NCI-H460 (cell line): ENCODE measurements at places on chromosomes 12 and 14.
A peak's percentile ranks its signal among the peaks of the same experiment; 100 is the strongest.

GRCh38 chr14:63710497-63710896, 17.4 kb downstream of the SGPP1 start:
- no peak for DNase-seq

- no peak for DNase-seq
Observed at GRCh38 chr12:75208856-75209811, 505 bp downstream of the KCNC2 start.

GRCh38 chr12:69359531-69360347, at the start of gene YEATS4:
TSS of gene YEATS4 (plus strand) at chr12:69359743. CDS start at chr12:69359973, 230 bp downstream.
- DNase-seq, result peak; percentile 89

DNA sequence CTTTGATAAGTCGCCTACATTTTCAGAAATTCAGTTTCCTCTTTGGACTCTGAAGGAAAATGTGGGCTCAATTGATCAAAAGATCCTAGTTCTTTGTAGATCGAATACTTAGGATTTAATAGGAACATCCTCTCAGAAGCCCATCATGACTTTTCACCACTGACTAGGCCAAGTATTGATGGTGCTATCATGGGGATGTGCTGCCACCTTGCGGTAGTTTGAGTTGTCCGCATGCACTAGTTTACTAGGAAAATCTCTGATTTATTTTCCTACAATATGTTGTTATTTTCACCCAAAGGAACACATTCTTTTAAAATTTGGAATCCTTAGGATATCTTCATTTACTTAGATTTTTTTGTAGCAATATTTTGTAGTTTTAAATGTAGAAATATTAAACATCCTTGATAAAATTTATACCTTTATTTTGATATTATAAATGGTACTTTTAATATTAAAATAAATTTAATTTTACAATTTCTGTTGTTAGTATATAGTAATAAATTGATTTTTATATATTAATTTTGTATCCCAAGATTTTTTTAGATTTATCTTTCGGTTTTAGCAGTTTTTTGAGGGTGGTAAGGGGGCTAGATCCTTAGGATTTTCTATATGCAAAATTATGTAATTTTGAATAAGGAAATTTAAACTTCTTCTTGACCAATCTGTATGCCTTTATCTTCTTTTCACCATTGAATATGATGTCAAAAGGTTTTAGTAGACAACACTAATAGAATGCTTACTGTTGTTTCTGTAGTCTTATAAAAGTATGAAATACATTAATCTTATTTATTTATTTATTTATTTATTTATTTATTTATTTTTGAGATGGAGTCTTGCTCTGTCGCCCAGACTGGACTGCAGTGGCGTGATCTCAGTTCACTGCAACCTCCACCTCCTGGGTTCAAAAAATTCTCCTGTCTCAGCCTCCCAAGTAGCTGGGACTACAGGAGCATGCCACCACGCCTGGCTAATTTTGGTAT, 52.9 kb upstream of the OR9K2 start:
- DNase-seq, result peak; percentile 70

GRCh38 chr14:103897075-103897947, 30.9 kb upstream of the TDRD9 start:
- no peak for DNase-seq

GRCh38 chr14:54127526-54127925, 170.9 kb upstream of the BMP4 start:
- DNase-seq, result no peak

- no peak for DNase-seq
Observed at GRCh38 chr12:123485756-123486155, 27.8 kb downstream of the SNRNP35 start.

- peak; percentile 26 for DNase-seq
Observed at GRCh38 chr14:58639842-58640484, 2.2 kb downstream of the DACT1 start.

DNA sequence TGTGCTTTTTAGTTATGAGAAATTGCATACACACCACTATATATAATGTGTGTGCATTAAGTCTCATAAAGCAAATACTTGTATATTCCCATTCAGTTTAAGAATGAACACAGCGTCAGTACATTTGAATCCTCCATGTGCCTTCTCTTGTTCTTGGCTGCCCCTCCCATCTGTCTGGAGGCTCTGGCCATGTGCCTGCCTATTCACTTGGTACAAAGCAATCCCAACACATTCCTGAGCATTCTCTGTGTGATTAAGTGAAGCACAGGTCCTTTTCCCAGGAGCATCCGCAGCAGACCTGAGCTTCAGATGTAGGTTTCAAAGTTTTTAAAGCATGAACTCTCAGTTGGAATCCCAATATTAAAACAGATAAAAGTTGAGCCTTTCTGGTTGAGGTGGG, 58.7 kb downstream of the POLR3B start:
- DNase-seq, result no peak

- no peak for DNase-seq
Observed at GRCh38 chr14:60245380-60246177, 3.4 kb upstream of the PPM1A start.

DNA sequence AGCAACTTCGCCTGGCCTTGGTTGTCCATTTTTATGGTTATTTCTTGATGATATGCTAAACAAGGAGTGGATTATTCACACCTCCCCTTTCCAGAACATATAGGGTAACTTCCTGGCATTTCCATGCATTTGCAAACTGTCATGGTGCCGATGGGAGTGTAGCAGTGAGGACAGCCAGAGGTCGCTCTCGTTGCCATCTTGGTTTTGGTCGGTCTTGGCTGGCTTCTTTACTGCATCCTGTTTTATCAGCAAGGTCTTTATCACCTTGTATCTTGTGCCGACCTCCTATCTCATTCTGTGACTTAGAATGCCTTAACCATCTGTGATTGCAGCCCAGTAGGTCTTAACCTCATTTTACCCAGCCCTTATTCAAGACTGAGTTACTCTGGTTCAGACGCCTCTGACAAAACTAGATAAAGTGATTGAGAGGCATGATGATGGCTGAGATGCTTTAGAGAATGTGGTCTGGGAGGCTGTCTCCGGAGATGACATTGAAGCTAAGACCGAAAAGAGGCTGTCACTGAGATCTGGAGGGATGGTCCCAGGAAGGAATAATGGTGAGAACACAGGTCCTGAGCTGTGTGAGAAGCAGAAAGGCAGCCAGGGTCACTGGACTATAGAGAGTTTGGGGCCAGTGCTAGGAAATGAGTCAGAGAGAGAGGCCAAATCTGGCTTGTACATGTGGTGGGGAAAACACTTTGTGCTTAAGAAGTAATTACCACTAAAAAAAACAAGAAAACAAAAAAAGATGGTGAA, 2.9 kb downstream of the GLT1D1 start:
- no peak for DNase-seq

DNA sequence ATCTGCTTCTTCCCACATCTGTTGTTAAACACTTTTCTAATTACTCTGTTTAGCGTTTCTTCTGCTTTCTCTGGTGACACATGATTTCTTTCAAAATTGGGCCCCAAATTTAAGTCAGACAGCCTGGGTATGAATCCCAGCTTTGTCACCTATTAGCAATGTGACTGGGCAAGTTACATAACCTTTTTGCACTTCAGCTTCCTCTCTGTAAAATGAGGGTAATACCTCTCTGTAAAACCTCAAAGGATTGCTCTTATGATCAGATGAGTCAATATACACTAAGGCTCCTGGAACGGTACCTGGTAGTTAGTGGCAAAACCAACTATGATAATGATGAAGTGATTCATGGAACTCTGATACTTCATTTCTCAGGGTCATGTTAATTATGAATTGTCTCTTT, 33.0 kb downstream of the E2F7 start:
- no peak for DNase-seq

- no peak for DNase-seq
Observed at GRCh38 chr12:63305901-63306875, 155.2 kb upstream of the AVPR1A start.

DNA sequence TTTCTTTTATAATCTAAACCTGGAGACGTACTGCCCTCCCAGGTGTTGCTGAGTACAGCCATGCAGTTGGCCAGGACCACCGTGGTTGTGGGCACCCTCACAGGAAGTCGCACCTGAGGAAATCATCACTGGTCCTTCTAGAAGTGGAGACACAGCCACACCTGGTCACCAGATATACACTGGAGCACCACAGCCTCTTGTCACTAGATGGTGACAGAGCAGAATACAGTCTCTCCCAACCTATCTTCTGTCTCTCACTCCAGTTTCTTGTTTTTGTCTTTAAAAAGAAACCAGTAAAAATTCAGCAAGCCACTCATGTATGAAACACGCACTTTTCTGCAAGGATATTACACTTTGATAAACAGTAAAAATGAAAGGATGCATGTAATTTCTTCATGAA, 43.1 kb upstream of the GPHB5 start:
- no peak for DNase-seq

DNA sequence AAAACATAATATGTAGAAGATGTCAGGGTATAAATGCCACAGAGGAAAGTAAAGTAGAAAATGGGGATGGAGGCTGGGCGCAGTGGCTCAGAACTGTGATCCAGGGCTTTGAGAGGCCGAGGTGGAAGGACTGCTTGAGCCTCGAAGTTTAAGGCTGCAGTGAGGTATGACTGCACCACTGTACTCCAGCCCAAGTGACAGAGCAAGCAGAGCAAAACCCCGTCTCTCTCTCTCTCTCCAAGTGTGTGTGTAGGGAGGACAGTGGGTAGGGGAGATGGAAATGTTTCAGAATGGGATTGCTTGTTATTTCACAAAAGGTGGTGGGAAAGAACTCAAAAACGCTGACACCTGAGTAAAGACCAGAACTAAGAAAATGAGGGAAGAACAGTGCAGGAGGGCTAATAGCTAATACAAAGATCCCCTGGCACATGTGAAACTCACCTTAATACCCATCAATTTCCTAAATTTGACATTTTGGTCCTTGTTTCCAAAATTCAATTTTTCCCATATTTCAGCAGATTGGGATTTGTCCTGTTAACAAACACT, 5.7 kb upstream of the ZCCHC8 start:
- no peak for DNase-seq

DNA sequence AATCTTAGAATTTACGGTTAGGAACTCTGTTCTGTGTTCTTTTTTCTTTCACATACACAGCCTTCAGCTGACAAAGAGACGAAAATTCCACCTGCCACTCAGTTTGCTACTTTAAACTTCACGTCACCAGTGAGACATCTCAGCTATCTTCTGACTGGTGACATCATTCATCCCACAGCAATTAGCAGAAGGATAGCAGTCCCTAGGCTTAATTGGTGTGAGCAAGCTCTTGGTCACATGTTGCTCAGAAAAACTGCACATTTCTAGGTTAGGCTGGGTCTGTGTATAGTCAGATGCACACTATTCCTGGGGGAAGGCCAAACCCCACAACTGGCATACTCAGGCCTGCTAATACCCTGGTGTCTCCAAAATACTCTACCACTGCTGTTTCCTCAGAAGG, 23.9 kb downstream of the SLC7A7 start:
- no peak for DNase-seq

DNA sequence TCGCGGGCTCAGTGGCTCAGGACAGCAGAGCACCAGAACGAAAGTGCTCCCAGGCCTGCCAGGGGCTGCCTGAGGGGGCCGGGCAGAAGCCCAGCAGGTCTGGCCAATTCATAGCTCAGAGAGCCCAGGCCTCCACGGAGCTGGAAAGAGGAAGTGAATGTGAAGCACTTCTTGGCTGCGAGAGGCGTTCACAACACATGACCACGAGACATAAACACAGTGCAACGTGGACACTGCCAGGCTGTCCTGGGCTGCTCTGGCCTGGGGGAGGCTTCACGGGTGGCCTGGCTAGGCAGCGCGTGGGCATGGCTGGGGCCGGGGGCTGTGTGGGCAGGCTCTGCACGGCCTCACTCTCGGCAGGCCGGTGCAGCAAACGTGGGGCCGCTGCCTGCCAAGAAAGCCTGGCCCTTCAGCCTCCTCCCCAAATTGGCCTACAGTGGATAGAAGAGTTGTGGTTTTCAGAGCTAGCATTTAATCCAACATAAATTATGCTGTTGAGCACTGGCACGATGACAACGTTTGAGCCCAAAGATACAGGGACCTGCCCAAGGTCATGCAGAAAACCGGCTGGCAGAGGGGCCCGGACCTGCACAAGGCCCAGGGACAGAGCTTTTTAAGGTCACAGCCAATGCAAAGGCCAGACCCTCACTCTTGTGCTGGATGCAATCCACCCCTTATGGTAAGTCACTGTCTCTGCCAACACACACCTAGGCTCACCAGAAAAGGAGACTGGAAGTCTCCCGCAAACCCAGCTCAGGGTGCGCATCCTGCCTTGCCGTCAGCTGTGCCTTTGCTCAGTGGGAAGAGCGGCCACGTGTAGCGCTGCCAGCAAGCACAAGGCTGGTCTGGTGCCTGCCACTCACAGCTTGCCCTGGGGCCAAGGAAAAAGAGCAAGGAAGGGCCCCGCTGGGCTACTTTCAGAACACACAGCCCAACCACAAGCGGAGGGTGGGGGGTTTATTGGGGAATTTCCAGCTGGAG, 8.6 kb downstream of the SLC25A29 start:
- DNase-seq, result no peak

DNA sequence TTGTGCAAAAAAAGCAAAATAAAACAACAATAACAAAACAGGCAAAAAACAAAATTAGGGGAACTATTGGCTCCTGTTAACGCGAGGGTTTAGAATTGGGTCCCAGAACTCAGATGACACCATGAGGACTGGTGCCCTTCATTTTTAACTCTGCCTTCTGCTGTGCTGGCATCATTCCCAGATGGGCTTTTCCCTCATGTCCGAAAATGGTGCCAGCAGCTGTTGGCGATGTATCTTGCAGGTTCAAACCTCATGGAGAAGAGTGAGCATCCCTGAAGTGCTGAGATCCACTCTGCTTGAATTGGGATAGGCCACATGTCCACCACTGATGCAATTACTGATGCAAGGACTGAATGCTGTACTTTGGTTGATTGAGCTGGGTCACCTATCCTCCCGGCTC, 61.1 kb downstream of the MYRFL start:
- DNase-seq, result no peak

DNA sequence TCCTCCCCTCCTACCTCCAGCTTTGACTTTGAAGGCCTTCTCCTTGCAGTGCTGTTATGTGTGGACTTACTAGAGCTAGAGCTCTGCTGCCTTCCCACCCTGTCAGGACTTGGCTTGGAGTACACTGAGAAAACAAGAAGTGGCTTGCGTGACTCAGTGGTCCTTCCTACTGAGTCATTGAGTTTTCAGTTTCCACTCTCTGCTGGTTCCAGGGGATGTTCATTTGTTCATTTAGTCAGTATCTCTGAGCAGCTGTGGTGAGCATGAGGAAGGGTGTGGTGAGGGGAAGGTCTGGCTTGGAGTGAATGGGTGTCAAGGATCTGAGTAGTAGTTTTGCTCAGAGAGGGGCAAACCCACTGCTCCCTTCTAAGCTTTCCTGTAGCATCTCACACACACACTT, 17.2 kb upstream of the ELK3 start:
- DNase-seq, result no peak

- DNase-seq, result no peak
Observed at GRCh38 chr12:44441155-44441554, 435.0 kb downstream of the NELL2 start.
